Fibroblast of villous mesenchyme (primary cell): ENCODE measurements at places on chromosomes 5 and 9. TPM values are rescaled to one million over a fixed set of nuclear protein-coding genes. Genes with fewer than 3 reads are reported as not detected.

- DNase-seq = no peak
Observed at GRCh38 chr5:80569086-80569960, 757 bp downstream of the ANKRD34B start.

- peak; percentile 30 for DNase-seq
Observed at GRCh38 chr9:109793921-109794320, 13.9 kb downstream of the PALM2AKAP2 start.

- peak; percentile 95 for DNase-seq
Observed at GRCh38 chr5:172766287-172767108, 4.5 kb downstream of the DUSP1 start.

DNA sequence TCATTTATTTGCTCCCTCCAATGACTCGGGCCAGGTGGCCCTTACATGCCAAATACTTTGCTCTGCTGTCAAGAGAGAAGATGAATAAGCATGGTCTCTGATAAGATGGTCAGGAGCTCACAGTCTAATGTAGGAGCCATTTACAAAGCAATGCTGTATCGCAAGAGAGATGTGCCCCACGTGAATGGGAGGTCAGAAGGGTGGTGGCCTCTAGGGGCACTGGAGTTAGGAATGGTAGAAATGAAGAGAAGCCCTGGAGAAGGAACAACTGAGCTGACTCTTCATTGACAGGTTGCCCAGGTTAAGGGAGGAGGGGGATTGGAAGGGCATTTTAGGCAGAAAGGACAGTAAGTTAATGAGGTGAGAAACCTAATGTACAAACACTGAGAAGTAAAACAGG is 286.5 kb downstream of the KCTD16 start:
- no peak for DNase-seq

GRCh38 chr5:5705010-5705409 is 282.5 kb downstream of the ICE1 start:
- no peak for DNase-seq

DNA sequence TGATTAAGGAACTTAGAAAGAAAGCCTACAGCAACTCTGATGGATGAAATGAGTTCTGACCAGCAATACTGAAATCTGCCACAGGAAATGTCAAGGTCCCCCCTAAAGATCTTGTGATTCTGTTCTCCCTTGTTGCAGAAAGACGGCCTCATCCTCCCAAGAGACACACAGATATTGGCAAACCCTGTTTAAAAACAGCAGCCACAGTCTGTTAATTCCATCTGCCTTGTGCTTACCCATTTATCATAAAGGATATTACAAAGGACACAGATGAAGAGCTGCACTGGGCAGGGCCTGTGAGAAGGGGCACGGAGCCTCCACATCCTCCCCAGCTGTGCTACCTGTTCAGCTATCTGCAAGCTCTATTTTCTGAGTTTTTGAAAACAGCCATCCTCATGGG is 15.2 kb downstream of the RAPGEF1 start:
- no peak for DNase-seq

DNA sequence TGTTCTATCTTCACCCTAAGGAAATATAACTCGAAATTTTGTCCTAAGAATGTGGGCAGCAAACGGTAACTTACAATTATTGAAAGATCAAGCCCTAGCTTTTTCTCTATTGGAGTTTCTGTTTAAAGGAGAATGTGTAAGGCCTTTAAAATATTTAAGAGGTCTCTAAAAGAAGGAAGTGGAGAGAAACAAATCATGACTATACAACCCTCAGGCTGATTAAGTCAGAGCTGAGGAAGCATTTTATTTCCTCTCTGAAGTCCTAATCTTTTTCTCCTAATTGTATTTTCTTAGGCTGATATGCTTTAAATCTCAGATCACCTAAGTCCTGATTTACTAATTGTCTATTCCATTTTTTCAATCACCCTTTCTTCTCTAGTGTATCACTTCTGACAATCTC is 1708.8 kb upstream of the C9orf72 start:
- no peak for DNase-seq

The THBS4 gene
- total RNA-seq = under 0.01 and 0.32 TPM in 2 replicates

The IL7R gene
- 12.9 and 74.7 TPM in 2 replicates for total RNA-seq

The RAB14 gene
- total RNA-seq = 22.2 and 36.3 TPM in 2 replicates

The TEX48 gene
- not detected in 2 replicates for total RNA-seq
